HTR-8/SVneo (cell line): ENCODE measurements at places on chromosomes 1 and 21.
A peak's percentile ranks its signal among the peaks of the same experiment; 100 is the strongest.

- DNase-seq = no peak
Observed at GRCh38 chr1:162131400-162132321, 62.2 kb downstream of the NOS1AP start.

- DNase-seq = no peak
Observed at GRCh38 chr21:45421071-45421845, 16.3 kb downstream of the COL18A1 start.

DNA sequence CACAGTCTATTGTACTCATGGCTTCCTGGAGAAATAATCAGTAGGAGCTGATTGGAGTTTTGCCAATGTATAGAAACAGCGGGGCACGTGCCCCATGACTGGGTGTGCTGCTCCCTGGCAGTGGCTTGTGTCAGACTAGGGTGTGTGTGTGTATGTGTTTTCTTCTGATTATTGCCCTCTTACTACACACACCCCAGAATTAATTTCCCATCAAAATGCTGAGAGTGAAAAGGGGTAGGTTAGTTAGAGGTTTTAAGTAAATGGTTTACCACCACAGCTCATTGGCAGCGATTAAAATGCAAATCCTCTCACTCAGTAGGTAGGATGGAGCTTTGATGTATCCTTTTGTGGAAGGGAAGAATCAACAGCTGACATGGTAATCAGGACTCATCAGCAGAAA, 29.9 kb downstream of the HHAT start:
- DNase-seq = no peak

DNA sequence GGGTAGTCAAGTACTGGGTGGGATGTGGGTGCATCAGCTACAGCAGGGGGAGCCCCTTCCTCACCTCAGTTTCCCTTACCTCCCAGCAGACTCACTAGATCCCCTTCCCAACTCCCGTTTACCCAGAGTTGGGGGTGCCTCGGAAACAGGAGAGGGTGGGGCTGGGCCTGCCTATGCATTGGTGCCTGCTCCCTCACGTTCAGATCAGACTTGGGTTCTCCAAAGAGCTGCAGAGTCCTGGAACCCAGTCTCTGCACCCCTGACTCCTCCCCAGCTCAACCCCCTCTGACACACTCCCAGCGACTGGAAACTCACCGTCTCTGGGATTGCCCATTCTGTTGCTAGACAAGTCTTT, 6.0 kb downstream of the FOXO6 start:
- no peak for DNase-seq

DNA sequence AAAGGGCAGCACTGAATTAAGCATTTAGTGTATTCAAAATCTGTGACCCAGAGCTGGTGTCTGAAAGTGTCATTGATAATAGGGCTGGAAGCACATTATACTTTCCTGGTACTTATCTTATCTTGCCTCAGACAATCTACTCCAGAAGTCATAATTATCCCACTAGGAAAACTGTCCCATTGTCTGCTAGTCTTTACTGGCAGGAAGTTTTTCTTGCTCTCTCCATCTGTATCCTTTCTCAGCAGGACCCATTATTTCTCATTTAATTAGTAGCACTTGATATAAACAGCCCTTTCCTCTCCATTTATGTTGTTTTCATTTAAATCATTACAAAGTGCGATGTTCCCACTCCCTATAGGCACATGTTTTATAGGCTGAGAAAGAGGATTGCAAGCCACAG, 36.5 kb upstream of the BARHL2 start:
- DNase-seq = no peak

DNA sequence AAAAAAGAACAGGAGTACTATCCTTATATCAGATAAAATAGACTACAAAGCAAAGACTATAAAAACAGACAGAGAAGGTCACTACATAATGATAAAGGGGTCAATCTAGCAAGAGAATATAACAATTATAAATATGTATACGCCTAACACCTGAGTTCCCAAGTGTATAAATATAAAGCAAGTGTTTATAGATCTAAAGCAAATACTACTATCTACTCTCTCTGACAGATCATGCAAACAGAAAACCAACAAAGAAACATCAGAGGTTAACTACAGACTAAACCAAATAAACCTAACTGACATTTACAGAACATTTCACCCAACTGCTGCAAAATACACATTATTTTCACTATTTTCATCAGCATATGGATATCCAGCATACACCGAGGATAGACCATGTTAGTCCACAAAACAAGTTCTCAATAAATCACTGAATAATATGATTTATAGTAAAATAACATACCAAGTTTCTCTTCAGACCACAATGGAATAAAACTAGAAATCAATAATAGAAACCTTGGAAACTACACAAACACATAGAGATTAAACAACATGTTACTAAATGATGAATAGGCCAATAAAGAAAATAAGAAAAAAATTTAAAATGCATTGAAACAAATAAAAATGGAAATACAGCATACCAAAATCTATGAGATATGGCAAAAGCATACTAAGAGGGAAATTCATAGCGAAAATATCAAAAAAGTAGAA, 22.7 kb downstream of the UCHL5 start:
- DNase-seq = no peak

- DNase-seq = no peak
Observed at GRCh38 chr1:172582889-172583288, 49.9 kb downstream of the SUCO start.

DNA sequence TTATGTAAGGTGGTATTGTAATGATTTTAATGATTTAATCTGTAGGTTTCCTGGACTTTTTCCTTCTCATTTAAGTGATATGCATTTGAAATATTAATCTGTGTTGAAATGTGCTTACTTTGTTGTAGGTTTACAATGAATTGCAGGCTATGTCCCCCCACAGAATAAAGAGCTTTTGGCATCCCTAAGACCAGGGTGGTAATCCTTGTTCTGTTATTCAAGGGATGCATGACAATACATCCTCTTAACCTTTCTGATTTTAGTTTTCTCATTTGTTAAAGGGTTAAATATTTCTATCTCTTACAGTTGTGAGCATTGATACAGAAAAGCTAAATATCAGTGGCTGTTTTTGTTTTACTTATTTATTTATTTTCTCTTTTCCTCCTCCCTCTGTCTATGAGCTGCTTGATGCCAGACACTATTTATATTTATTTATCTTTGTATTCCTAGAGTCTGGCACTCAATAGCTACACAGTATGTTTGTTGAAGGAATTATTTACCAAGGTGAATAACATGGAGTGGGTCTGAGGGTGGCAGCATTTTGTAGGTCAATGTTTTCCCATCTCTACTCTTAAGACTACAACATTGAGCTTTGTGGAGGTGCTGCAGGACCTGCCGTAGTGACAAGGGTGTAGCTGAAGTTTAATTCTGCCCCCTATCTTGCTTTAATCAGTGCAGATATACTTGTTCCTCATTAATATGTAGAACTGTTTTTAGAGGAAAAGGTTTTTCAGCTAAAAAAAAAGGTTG, 19.9 kb upstream of the ADGRL2 start:
- no peak for DNase-seq

- no peak for DNase-seq
Observed at GRCh38 chr1:1042835-1043234, 22.9 kb downstream of the AGRN start.

DNA sequence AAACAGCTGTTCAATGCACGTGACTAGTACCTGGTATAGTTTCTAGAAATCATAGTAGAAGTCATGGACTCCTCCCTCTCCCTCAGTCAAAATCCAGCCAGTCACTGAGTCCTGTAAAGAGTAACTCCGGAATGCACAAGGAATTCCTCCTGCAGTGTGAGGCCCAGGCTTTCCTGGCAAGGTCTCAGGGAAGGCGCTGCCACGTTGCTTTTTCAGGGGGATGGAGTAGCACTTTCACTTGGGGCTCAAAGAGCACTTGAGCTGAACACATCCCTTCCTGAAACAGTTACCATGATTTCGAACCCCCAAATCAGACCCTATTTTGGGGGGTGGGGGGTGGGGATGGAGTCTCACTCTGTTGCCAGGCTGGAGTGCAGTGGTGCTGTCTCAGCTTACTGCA, 26.4 kb upstream of the LRRC8D start:
- peak; percentile 11 for DNase-seq

DNA sequence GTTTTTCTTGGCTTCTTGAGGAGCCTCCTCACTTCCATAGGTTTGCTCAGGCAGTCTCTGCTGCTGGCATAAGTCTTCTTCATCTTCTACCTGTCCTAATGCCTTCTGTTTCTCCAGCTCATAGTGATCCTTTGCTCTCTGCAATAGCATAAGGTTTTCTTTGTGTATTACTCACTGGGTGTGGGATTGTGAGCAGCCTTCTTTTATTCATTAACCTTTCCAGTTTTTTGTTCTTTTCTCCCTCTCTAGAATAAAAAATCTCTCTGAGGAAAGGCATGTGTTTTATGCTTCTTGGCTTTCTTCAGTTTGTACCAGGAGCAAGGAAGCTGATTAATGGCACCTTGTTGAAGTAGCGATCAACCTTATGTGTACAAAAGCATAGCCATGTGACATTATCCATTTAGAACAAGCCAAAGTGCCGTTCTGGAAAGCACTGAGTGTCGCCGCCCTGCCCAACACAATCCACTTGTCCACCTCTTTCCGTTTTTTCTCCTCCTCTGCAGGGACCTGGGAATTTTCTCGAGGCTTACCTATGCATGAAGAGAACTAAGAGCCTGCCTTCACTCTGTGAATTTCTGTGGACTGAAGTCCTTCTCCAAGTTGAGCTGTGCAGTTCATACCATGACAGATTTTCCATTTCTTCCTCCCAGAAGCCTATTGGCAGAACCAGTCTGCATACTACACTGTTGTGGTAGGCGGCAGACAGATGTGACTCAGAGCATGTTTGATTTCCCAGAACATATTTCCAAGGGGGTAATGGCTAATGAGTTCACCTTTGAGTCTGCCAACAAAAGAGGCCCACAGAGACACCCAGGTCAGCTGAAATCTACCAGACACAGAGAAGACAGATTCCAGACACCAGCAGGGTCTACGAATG, 39.0 kb downstream of the DPT start:
- no peak for DNase-seq

DNA sequence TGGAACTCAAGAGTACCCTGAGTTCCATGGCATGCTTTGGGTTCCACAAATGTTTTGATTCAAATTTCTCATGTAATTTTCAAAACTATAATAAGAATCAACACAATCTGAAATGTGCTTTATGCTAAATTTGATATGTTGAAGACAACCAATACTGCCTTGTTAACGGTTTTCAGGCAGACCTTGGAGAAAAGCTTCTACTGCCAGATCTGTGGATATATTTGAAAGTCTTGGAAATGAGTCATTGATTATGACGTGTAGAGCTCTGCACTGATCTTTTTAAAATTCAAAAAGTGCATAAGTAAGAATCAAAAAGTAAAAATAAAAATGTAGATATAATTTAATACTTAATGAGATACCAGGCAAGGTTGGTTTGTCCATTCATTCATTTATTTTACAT, 74.0 kb upstream of the TNR start:
- DNase-seq = no peak

DNA sequence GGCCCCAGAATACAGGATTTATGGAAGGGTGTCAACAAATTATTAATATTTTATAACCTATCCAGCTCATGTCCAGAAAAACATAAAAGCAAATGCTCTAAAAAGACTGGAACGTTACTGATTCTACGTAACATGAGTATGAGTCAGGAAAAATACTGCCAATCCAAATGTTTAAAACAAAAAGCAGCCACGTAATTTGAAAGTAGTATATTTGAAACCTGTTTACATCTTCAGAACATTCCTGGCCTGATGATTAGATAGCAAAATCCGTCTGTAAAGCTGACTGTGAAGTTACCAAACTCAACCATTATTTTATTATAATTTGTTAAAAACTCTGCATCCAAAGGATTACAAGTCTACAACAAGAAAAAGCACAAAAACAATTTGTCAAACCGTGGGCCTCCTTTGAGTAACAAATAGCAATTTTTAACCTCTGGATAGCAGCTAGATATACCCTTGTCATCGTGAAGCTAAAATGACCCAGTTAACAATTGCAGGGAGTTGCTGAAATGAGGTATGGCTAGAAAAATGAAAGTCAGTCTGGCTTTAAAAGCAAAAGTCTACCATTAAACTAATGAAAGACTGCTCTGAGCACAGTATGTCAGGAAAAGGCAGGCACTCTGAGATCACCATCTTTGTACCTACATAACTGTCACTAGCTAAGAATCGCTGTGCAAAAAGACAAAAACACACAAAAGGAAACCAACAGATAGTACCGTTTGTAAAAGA, 1.2 kb downstream of the UBR4 start:
- DNase-seq = no peak

DNA sequence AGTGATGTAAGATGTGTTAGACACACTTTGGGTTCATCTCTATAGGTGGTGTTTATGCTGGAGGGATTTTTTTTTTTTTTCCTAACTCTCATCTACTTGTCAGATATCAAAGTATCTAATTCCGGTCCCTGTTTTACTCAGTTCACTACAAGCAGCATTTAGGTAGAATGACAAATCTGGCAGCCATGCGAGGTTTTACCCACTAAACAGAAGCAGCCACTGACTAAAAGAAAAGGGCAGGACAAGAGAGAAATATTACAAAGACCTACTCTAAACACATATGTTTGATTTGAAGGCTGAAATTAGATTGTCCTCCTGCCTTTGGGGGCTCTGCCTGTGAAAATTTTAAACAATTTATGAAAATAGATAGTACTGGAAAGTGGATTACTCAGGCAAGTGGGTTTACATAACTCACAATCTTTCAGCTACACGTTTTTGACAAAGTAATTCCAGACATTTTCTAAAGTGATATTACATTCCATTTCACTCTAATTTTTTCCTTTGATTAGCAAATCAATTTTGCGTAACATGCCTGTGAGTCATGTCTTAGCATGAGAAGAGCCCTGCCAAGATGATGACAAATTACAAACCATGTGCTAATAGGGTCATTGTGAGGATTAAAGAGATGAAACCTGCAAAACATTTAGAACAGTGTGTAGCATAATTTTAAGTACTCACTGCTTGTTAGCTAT, 172.6 kb downstream of the PLA2G4A start:
- DNase-seq = no peak

DNA sequence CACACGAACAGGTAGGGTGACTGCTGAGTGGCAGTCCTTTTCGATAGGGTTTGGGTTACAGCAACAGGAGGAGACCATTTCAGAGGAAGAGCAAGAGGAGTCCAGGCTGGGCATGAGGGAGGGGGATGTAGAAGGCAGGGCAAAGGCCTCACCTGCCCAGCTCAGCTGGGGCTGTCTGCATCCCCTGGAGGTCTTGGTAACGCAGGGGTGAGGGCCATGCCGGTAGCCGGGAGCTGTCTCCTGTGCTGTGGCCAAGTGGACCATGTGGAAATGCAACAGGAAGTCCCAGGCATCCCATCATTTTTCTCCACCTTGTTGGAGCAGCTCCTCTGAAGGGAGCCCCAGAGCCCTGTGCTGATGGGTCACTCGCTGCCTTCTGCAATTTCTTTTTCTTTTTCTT, 105.4 kb upstream of the C1orf174 start:
- DNase-seq = no peak

DNA sequence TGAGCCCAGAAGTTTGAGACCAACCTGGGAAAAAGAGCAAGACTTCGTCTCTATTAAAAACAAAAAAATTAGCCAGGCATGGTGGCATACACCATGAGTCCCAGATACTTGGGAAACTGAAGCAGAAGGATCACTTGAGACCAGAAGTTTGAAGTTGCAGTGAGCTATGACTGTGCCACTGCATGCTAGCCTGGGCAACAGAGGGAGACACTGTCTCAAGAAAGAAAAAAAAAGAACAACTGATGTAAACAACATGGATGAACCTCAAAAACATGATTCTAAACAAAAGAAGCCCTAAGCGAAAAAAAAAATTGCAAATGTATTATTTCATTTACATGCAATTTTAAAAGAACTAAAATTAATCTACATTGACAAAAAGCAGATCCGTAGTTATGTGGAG, 9.0 kb downstream of the LRRC40 start:
- DNase-seq = no peak

- DNase-seq = no peak
Observed at GRCh38 chr1:156511644-156512043, 11.1 kb upstream of the MEF2D start.
